ENCODE measurements at places on chromosomes 5 and 9. TPM values are rescaled to one million over a fixed set of nuclear protein-coding genes. Genes with fewer than 3 reads are reported as not detected.

DNA sequence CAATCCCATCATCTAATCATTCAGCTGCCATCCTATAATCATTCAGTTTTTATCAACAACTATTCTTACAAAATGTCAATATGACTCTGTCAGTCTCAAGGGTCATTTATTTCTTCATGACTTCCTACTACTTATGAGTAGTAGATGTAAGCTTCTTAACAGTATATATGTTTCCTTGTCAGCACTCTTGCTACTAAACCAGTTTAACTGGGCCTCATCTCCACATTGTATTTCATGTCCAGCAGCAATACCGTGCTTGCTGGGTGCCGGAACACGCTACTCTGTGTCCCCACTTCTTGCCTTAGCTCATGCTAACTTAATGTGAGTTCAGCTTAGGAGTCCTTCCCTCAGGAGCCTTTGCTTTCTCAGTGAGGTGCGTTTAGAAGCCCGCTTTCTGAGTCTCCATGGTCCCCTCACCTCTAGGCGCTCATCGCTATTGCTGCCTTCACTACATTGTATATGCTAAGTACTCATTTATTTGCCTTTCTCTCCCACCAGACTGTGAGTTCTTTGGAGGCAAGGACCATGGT lies 32.9 kb downstream of the ELL2 start:
- H3K4me3 ChIP-seq: no peak overlapping the region
- no peak overlapping the region for H3K27ac ChIP-seq
- no peak for DNase-seq
- no peaks in the 10 kb centered on the region for H3K27me3 ChIP-seq
- H3K4me1 ChIP-seq: no peaks in the 10 kb centered on the region

GRCh38 chr5:1757511-1757910 lies 42.1 kb downstream of the MRPL36 start:
- H3K27me3 ChIP-seq: no peaks in the 10 kb centered on the region
- no peak overlapping the region for H3K27ac ChIP-seq
- no peak overlapping the region for H3K4me3 ChIP-seq
- peak; percentile 43 for DNase-seq

DNA sequence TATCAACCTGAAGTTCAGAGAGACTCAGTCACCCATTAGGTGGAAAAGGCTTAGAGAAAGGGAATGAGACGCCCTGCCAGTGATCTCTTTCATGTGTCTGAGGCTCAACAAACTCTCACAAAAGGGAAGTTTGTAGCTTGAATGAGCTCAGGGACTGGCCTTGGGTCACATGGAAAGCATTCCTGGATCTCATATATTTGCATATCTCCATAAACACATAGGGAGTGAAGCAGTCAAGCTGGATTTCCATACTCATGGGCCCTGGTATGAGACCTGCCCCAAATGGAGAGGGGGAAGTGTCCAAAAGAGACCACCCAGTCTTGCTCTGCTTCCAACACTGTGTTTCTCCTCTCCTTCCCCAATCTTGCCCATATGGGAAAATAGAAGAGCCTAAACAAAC lies 26.4 kb upstream of the PRUNE2 start:
- no peaks in the 10 kb centered on the region for H3K4me1 ChIP-seq
- no peak overlapping the region for H3K4me3 ChIP-seq
- H3K36me3 ChIP-seq: no peaks in the 10 kb centered on the region
- no peaks in the 10 kb centered on the region for H3K27me3 ChIP-seq

The FNIP1 gene
- total RNA-seq: 63.1 TPM

The MAMDC2 gene
- total RNA-seq: 89.9 TPM

The RORB gene
- total RNA-seq: 1.1 TPM

DNA sequence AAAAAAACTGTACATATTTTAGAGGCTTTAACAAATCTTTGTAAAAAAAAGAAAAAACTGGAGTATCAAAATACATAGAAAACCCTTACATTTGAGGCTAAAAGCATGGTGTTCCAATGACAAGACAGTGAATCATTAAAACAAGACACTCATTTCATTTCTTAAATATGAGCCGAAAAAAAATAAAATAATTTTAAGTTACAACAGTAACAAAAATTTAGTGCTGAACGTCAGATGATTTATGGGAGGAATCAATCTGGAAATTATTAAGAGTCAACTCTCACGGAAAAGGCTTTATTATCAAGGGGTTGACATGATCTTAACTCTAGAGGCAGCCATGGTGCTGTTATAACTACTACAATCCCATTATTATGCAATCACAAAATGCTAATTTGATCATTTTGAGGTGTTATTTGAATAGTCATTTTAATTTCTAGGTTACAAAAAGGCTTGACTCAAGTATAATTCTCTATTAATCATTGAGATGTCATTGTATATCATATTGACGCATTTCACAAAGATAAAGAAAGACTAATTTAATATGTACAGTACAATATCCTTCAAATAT lies 51.9 kb downstream of the MAPKAP1 start:
- no peak overlapping the region for H3K4me3 ChIP-seq
- H3K36me3 ChIP-seq: no peaks in the 10 kb centered on the region
- no peaks in the 10 kb centered on the region for H3K27me3 ChIP-seq
- peaks cover 7% of the 10 kb centered on the region for H3K4me1 ChIP-seq

The SLC45A2 gene
- total RNA-seq: not detected

DNA sequence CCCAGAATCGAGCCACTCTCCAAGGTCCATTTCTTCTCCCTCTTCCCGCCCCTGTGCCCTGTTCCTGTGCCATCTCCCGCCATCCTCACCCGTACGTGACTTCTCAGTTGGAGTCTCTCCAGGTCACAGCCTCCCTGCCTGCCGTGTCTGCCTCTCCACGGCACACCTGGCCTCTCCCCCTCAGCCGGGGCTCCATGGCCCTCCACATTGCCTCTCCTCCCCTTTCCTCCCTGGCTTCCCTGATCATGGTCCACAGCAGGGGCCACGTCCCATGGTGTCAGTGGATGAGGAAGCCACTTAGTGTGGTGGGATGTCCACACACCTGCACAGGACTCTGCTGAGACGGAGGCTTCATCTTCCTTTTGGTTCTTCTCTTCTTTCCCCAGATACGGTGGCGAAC lies 2.3 kb downstream of the PAEP start:
- no peaks in the 10 kb centered on the region for H3K36me3 ChIP-seq
- H3K4me3 ChIP-seq: no peak overlapping the region
- DNase-seq: no peak
- H3K27me3 ChIP-seq: peaks cover 10% of the 10 kb centered on the region

- no peak within 1 kb of the TSS for H3K27ac ChIP-seq
- no peak for DNase-seq
- H3K36me3 ChIP-seq: no peaks in the 10 kb centered on the region
- peaks cover 71% of the 10 kb centered on the region for H3K27me3 ChIP-seq
Measured at GRCh38 chr9:137230705-137231371, at the start of gene SLC34A3. Gene SLC34A3 (plus strand): TSS chr9:137230901. CDS start chr9:137231703, 802 bp downstream.

The NIM1K gene
- 0.68 TPM for total RNA-seq

DNA sequence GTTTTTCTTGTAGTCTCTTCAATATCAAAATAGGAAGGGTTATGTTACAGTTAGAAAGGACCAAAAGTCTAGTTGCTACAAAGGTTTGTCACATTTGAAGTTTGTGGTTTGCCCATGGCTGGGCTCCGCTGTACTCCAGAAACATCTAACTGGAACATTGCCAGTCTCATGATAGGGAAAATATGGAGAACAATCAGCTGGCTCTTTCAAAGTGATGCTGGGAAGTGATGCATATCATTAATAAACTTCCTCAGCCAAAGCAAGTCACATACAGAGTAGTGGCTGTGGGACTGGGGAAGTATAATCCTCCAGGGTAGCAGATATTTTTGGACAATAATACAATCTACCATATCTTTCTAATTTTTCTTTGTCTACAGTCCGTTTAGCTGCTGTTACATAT lies 8.8 kb downstream of the BTF3 start:
- no peak for DNase-seq
- H3K4me1 ChIP-seq: no peaks in the 10 kb centered on the region
- H3K27ac ChIP-seq: no peak overlapping the region
- H3K27me3 ChIP-seq: no peaks in the 10 kb centered on the region
- peaks cover 50% of the 10 kb centered on the region for H3K36me3 ChIP-seq
- H3K4me3 ChIP-seq: no peak overlapping the region

The PCDHB16 gene
- 4.6 TPM for total RNA-seq

DNA sequence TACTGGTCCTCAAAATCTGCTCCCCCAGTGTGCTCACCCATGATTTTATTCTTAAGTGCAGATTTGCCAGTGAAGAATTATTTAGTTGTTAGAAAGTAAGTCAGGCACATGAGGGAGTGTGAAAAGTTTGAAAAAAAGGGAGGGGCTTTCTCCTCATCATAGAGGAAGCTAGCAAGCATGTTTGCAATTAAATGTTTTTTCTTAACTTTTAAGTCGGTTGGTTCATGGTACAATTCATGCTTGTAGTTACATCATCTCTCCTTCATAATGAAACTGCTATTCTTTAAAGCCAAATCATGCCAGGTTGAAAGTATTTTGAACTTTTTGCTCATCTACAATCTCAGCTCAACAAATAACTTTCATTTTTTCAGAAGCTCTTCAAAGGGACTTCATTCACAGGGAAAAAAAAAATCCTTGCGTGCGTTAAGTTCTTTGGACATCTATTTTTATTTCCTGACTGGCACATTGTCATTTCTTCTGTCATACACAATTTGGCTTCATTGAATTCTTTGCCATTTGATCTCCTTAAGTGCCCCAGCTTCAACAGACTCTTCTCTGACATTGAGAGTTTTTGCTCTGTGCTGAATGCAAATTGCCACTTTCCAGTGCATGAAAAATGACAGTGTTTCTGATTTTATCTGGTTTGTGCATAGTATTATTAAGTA lies 456.9 kb downstream of the TMEM232 start:
- H3K27ac ChIP-seq: no peak overlapping the region
- H3K27me3 ChIP-seq: no peaks in the 10 kb centered on the region
- DNase-seq: no peak

The POU5F2 gene
- 2.5 TPM for total RNA-seq

GRCh38 chr9:6911901-6912638 lies 154.3 kb downstream of the KDM4C start:
- no peaks in the 10 kb centered on the region for H3K36me3 ChIP-seq
- H3K27me3 ChIP-seq: no peaks in the 10 kb centered on the region
- H3K4me3 ChIP-seq: no peak overlapping the region
- no peak for DNase-seq
- H3K27ac ChIP-seq: no peak overlapping the region

- DNase-seq: no peak
- H3K36me3 ChIP-seq: no peaks in the 10 kb centered on the region
- H3K27me3 ChIP-seq: no peaks in the 10 kb centered on the region
- peak overlapping the region; percentile 93 for H3K27ac ChIP-seq
- peaks cover 37% of the 10 kb centered on the region for H3K4me1 ChIP-seq
Measured at GRCh38 chr5:132501961-132502931, 11.7 kb upstream of the IRF1 start.

DNA sequence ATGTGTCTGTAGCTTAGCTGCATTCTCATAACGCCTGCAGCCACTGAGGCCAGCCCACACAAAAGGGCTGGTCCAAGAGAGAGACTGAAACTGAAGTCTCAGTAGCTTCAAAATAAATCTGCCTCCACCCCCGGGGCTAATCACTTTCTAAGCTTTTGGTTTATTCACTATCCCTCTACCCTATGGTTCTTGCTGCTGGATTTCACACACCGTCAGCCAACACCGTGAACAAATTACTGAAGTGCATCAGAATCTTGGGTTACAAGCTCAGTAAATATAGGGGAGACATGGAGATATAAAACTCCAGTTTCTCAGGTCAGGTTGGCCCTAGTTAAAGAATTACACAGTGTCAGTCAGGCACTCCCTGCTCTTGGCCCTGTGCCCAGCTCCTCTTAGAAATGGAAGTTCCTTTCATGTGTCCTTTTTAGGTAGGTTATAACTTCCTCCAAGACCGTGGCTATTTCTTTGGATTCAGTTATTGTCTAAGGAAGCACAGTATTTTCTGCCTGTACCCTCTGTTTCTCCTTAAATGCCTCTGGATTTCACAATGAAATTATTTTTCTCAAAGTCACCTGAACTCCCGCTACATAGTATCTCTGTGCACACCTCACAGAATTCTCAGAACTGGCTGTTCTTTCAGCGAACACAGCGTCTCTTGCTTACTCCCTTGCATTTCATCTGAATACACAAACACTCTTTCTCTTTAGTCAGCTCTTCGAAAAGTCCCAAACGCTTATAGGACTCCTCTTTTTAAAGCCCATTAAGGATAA lies 112.5 kb downstream of the FAM174A start:
- peak; percentile 74 for DNase-seq
- H3K27ac ChIP-seq: no peak overlapping the region
- H3K4me3 ChIP-seq: no peak overlapping the region
- no peaks in the 10 kb centered on the region for H3K27me3 ChIP-seq
- H3K36me3 ChIP-seq: no peaks in the 10 kb centered on the region

DNA sequence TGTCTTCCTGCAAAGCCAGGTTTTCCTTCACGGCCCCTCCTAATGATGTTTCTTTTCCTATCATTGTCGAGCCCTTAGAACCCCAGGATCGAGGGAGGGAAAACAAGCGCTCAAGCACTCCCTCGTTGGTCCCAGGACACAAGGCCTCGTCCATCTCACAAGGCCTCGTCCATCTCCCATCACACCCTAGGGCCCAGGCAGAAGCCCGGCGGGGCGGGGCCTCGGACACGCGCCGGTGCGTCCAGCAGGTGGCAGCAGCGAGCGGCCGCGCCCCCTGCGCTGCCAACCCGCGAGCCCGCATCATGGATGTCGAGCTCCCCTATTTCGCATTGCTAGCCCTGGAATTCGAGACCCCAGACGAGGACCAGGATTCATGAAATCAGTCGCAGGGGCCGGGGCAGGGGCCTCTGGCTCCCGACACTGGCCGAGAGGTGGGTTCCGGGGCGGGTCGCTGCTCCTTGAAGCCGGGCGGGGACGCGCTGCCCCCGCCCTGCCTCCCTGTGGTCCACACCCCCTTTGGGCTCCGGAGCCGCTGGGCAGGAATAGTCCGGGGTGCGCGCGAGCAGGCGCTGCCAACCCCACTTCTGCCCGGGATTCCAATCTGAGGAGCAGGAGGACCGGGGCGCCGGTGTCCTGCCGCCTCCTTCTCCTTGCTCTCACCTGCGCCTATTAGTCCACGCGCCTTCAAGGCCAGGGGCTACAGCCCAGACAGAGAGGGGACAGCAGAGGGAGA lies at the start of gene ABLIM3:
Gene ABLIM3 (plus strand): TSS at position 270 of the 733 bp plus-strand sequence. CDS start 603 bp downstream, outside the sequence.
- DNase-seq: peak; percentile 79
- H3K27me3 ChIP-seq: no peaks in the 10 kb centered on the region
- peak within 1 kb of the TSS; percentile 83 for H3K27ac ChIP-seq
- H3K4me3 ChIP-seq: peak within 1 kb of the TSS; percentile 74
- H3K36me3 ChIP-seq: no peaks in the 10 kb centered on the region

- H3K4me3 ChIP-seq: no peak overlapping the region
- no peaks in the 10 kb centered on the region for H3K4me1 ChIP-seq
- DNase-seq: no peak
- peaks cover 51% of the 10 kb centered on the region for H3K27me3 ChIP-seq
Measured at GRCh38 chr9:84145031-84145430, 164.4 kb downstream of the RMI1 start.

The GABRA6 gene
- total RNA-seq: not detected

The TAF1L gene
- total RNA-seq: not detected

- H3K4me1 ChIP-seq: peaks cover 33% of the 10 kb centered on the region
- no peaks in the 10 kb centered on the region for H3K36me3 ChIP-seq
- no peak for DNase-seq
- no peak overlapping the region for H3K4me3 ChIP-seq
- H3K27me3 ChIP-seq: peaks cover 85% of the 10 kb centered on the region
- H3K27ac ChIP-seq: no peak overlapping the region
Measured at GRCh38 chr5:73298251-73298771, 125.3 kb downstream of the TMEM174 start.

The ST8SIA4 gene
- 8.3 TPM for total RNA-seq

Measured in sigmoid colon (tissue), 7 donors.